ENCODE measurements at places on chromosomes 11 and 22. TPM values are rescaled to one million over a fixed set of nuclear protein-coding genes. Genes with fewer than 3 reads are reported as not detected.
A peak's percentile ranks its signal among the peaks of the same experiment; 100 is the strongest.

- no peaks in the 10 kb centered on the region for H3K36me3 ChIP-seq
- peak overlapping the region; percentile 88 for H3K27ac ChIP-seq
- peak; percentile 70 for DNase-seq
- peak overlapping the region; percentile 86 for H3K4me3 ChIP-seq
Measured at GRCh38 chr11:8963569-8964323, 496 bp downstream of the TMEM9B start.

DNA sequence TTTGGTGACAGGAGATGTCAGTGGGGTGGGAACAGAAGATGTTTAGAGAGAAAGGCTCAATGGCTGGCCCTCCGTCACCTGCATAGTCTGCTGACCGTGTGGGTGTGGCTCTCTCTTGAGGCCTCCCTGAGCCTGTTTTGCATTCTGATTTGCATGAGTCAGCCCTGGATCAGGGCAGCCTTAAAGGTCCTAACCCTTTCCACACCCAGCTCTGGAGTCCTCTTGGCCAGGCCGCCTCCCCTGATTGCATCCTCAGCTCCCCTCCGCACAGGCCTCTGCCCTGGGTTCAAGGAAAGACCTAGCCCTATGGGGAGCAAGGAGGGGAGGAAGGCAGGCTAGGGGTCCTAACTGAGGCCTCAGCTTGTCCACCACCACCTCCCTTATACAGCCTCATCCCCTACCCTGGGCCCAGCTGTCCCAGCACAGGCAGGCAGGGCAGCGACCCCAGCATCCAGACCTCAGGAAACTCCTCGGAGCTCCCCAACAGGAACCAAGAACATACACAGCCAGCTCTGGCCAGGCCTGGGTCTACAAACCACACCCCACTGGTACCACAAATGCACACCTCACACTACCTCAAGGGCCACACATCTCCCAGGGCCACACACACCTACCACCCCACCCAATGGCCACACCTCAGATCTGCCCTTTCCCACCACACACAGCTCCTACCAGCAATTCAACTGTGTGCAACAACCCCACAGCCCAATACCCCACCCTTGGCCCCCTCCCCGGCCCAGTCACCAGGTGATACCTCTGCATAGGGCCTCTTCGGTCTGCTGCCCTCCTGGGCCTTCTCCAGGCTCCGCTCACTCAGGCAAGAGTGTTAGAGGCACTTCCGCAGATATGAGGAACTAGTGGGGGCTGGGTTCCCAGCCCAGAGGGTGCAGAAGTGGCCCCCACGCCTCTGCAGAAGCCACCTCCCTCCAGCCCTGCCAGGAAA lies 13.7 kb downstream of the ARAP1 start:
- no peak for DNase-seq
- peaks cover 54% of the 10 kb centered on the region for H3K4me1 ChIP-seq
- peaks cover 30% of the 10 kb centered on the region for H3K36me3 ChIP-seq
- H3K4me3 ChIP-seq, result no peak overlapping the region

DNA sequence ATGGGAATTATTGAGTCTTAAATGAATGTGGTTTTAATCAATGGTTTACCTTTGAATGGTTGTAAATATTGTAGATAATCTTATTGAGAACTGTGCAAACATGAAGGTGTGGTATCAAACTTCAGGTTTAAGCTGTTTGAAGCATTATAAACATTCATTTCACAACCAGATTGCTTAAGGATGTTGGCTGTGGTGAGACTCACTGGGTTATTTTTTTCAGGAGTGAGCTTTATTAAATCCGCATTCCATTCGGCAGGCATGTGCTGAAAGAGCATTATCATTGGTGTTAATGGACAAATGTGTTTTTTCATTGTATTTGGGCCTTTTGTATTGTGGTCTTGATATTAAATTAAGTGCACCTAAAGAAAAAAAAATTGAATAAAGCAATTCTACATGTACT lies 9.7 kb downstream of the MMP3 start:
- peaks cover 13% of the 10 kb centered on the region for H3K4me1 ChIP-seq
- no peak for DNase-seq
- no peak overlapping the region for H3K27ac ChIP-seq
- H3K4me3 ChIP-seq, result no peak overlapping the region
- H3K27me3 ChIP-seq, result no peaks in the 10 kb centered on the region

DNA sequence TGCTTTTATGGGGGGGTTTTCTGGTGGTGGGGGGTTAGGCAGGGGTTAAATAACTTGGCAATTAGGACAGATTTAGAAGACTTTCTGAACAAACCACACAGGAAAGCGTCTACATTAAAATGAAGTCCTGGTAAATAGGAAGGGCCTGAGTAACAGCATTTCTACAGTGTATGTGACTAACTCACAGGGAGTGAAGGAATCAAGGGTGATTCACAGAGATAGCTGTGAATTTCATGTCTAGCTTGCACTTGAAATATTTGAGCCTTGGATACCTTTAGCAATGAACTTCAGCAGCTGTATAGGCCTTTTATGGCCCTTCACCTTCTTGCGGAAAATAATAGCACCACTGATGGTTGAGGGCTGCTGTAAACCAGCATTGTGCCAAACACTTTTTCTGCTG lies 26.1 kb upstream of the LDHA start:
- peaks cover 12% of the 10 kb centered on the region for H3K4me1 ChIP-seq
- no peak for DNase-seq
- H3K4me3 ChIP-seq, result no peak overlapping the region
- no peak overlapping the region for H3K27ac ChIP-seq
- H3K36me3 ChIP-seq, result peaks cover 9% of the 10 kb centered on the region

DNA sequence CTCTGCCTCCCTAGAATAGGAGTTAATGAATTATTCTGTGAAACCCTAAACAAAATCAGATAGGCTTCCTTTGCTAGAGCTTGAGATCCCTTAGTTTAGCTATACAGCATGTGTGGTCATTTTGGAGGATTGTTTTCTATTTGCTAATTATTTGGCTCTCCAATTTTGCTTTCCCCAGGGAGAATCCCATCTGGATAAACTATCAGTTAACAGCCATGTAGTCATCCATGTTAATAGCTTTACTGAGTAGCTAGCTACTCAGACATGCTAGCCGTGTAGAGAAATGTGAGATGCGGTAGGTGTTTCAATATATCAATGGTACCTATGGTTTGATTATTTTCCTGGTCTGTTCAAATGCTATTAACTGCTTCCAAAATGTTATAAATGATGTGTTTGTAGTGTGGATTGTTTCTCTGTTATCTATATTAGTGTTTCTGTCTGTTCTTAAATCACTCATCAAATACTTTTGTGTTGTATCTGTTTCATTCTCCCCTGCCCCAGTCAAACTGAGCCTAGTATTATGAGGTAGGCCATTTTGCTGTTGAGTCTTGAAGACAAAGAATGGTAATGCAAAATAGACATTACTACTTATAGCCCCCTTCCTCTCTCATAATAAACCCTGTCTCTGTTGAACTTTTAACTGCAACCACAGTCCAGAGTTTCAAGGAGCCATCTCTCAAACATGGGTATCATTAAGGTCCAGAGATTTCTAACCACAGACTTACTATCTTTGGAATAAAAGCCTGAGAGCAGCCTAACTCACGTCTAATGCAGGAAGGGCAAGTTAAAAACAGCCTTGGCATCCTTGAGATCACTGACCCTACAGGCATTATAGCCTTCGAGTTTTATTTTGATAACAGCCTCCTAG lies 56.1 kb upstream of the GRAMD1B start:
- no peak for DNase-seq
- peaks cover 7% of the 10 kb centered on the region for H3K27me3 ChIP-seq
- no peak overlapping the region for H3K27ac ChIP-seq
- no peak overlapping the region for H3K4me3 ChIP-seq
- H3K36me3 ChIP-seq, result no peaks in the 10 kb centered on the region

- no peak overlapping the region for H3K27ac ChIP-seq
- H3K36me3 ChIP-seq, result no peaks in the 10 kb centered on the region
- DNase-seq, result no peak
- no peak overlapping the region for H3K4me3 ChIP-seq
- H3K27me3 ChIP-seq, result no peaks in the 10 kb centered on the region
Measured at GRCh38 chr11:7518811-7519562, 5.2 kb downstream of the PPFIBP2 start.

- peaks cover 33% of the 10 kb centered on the region for H3K27me3 ChIP-seq
- DNase-seq, result no peak
- H3K4me1 ChIP-seq, result peaks cover 10% of the 10 kb centered on the region
- no peak overlapping the region for H3K4me3 ChIP-seq
- H3K36me3 ChIP-seq, result no peaks in the 10 kb centered on the region
Measured at GRCh38 chr11:44948155-44948554, 2.5 kb downstream of the TP53I11 start.

AP5B1 gene
- total RNA-seq, result 3.8 TPM

DNA sequence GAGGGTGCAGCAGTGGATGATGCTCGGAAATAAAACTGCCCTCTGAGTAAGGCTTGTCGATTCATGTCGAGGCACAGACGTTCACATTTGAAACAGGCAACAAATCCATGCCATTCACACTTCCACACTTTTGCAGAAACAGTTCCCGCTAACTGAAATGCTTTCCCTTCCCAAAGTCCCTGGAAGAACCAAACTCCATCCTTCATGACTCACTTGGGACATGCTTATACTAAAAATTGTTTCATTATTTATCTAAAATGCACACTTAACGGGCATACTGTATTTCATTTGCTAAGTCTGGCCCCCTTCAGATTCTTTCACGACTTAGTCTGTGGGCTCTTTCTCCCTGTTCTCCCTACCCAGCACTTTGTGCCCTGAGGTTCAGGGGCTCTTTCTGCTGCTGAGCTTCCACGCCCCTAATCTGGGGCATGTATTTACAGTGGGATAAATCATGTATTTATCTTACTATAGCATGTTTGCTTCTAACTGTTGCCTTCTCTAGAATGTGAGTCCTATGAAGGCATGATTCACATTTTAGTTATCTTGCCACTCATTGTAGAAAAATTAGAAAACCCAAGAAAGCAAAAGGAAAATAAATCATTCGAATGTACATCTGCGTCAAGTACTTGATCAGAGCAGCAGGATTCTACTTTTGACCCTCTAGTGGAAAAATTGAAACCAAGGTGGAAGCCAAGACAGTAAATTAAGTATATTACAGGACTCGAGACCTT lies 12.5 kb downstream of the SCGB1A1 start:
- peaks cover 74% of the 10 kb centered on the region for H3K4me1 ChIP-seq
- no peak overlapping the region for H3K4me3 ChIP-seq
- H3K27ac ChIP-seq, result peak overlapping the region; percentile 30
- no peaks in the 10 kb centered on the region for H3K36me3 ChIP-seq

PATE4 gene
- not detected for total RNA-seq

GRCh38 chr22:44431256-44431655 lies 66.8 kb downstream of the RTL6 start:
- H3K27me3 ChIP-seq, result no peaks in the 10 kb centered on the region
- no peaks in the 10 kb centered on the region for H3K4me1 ChIP-seq
- H3K4me3 ChIP-seq, result no peak overlapping the region
- H3K36me3 ChIP-seq, result no peaks in the 10 kb centered on the region
- no peak overlapping the region for H3K27ac ChIP-seq

GGTLC2 gene
- not detected for total RNA-seq

DNA sequence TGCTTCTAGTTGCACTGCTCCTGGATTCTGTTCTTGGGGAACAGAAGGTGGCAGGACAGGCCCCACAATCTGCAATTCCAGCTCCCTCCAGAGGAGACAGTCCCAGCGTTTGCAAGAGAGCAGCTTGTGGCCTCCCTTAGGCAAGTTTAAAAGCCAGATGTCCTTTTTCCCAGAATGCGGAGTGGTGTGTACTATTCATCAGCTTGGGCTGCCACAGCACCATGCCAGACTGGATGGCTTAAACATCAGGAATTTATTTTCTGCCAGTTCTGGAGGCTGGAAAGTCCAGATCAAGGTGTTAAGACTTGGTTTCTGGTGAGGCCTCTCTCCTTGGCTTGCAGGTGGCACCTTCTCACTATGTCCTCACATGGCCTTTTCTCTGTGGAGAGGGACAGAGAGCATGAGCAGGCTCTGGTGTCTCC lies 11.7 kb downstream of the MIAT start:
- H3K27me3 ChIP-seq, result peaks cover 8% of the 10 kb centered on the region
- no peak overlapping the region for H3K4me3 ChIP-seq
- H3K27ac ChIP-seq, result no peak overlapping the region
- no peaks in the 10 kb centered on the region for H3K36me3 ChIP-seq
- peak; percentile 32 for DNase-seq
- H3K4me1 ChIP-seq, result peaks cover 14% of the 10 kb centered on the region

GRCh38 chr11:116513894-116514293 lies 258.9 kb downstream of the BUD13 start:
- DNase-seq, result peak; percentile 64
- no peaks in the 10 kb centered on the region for H3K27me3 ChIP-seq
- no peaks in the 10 kb centered on the region for H3K36me3 ChIP-seq

MYBPC3 gene
- total RNA-seq, result not detected

GRCh38 chr11:72781313-72782080 lies 12.3 kb downstream of the STARD10 start:
- peak overlapping the region; percentile 88 for H3K4me3 ChIP-seq
- H3K36me3 ChIP-seq, result no peaks in the 10 kb centered on the region
- no peak for DNase-seq

APOL1 gene
- 11.2 TPM for total RNA-seq

- H3K4me3 ChIP-seq, result no peak overlapping the region
- H3K27me3 ChIP-seq, result peaks cover 48% of the 10 kb centered on the region
- H3K4me1 ChIP-seq, result no peaks in the 10 kb centered on the region
- H3K36me3 ChIP-seq, result no peaks in the 10 kb centered on the region
Measured at GRCh38 chr11:76656050-76656531, 14.5 kb downstream of the LRRC32 start.

- DNase-seq, result no peak
- no peaks in the 10 kb centered on the region for H3K27me3 ChIP-seq
- H3K27ac ChIP-seq, result no peak overlapping the region
Measured at GRCh38 chr22:24039046-24039445, 27.9 kb downstream of the CABIN1 start.

- H3K4me1 ChIP-seq, result peaks cover 21% of the 10 kb centered on the region
- peak; percentile 32 for DNase-seq
- H3K27me3 ChIP-seq, result no peaks in the 10 kb centered on the region
- H3K27ac ChIP-seq, result no peak overlapping the region
- H3K36me3 ChIP-seq, result no peaks in the 10 kb centered on the region
Measured at GRCh38 chr11:12122083-12122482, 11.7 kb downstream of the MICAL2 start.

DNA sequence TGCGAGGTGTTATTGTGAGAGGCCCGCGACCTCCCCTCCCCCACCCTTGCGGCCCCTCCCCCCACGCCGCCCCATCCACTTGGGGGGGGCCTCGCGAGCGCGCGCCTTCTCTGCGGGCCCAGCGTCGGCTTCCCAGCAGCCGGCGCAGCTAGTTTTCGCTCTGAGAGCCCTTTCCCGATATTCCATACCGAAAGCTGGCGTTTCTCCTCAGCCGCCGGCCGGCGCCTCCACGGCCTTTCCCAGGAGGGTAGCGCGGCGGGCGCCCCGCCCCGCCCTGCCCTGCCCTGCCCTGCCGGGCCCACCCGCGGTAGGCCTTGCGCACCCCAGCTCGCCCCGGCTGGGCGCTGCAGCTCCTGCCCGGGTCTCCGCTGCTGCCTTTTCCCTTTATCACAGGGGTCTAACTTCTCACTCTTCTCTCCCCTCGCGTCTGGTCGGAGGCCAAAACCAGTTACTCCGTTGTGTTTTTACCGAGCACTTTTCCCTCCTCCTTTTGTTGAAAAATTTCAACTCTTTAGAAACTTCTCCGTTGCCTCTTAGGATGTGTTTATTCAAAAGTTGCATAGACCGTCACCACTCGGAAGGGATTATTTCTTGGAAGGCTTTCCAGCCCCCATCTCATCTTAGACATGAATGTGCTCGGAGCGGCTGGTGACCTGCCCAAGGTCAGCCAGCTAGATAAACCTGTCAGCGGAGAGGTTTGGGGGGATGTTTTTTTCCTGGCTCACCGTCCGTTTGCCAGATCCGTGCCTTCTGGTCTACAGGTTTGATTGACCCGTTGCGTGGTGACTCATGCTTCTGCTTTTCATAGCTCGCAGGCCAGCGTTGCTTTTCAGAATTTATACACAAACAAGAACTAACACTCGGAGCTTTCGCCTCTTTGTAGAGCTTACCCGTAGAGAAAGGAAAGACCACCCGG lies 648 bp downstream of the PAFAH1B2 start:
- peak overlapping the region; percentile 86 for H3K4me3 ChIP-seq
- peaks cover 23% of the 10 kb centered on the region for H3K4me1 ChIP-seq
- H3K27me3 ChIP-seq, result no peaks in the 10 kb centered on the region
- peaks cover 5% of the 10 kb centered on the region for H3K36me3 ChIP-seq
- peak; percentile 64 for DNase-seq
